Hypothalamus (tissue), 51 donors: ENCODE measurements at places on chromosomes 11 and 22.

DNA sequence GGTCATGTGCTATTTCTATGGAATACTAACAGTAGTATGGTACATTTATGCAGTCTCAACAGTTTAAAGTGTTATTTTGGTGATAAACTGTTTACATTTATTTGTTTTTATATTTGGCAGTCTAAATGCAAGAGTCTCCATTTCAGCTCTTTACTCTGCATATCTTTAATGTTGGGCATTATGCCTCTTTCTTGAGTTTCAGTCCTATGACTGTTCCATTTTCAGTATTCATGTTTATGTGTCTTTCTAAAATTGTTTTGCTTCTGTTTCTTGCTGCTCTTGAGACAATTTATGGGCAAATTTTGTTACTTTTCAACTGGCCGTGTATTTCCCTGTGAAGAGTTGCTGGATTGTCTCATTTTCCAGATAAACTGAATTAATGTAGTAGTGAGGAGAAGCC is 6.6 kb upstream of the RAB30 start:
- DNase-seq: no peak

GRCh38 chr11:103215812-103216211 is 106.6 kb downstream of the DYNC2H1 start:
- no peak for DNase-seq

DNA sequence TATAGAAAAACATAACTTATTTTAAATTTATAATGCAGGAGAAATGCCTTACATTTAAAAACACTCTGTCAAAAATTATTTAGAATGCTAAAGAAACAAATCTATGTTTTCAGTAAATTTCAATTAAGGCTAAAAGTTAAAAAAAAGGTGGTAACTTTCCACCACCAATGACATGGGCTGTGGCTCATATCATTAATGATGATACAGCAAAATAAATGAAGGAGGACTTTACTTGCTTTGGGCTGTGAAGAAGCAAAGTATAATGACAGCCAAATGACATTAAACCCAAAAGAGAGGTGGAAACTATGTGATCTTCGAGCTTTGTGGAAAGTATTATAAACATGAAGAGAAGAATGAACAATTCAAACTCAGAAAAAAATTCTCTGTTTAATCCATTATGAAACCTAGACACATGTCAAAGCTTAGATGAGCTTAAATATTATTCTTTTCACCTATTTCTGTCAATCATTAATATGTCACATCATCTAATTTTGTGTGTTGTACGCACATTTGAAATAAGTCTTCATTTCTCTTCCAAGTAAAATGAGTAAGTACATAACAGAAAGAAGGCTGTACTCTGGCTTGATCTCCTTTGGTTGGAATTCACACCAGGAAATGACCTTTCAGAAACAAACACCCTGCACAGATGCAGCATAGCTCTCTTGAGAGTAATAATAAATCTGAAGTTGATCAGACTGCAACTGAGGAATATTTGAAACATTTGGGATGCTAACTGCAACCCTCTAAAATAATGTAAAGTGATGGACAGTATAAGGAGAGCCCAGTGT is 265.8 kb downstream of the TTC28 start:
- DNase-seq: no peak

- DNase-seq: no peak
Measured at GRCh38 chr11:86954269-86955110, 705 bp downstream of the FZD4 start.

GRCh38 chr11:9210922-9211320 is 54.2 kb downstream of the DENND5A start:
- DNase-seq: no peak
